ENCODE measurements at places on chromosomes 4 and X.

GRCh38 chr4:139560406-139561104 lies 4.5 kb upstream of the SETD7 start:
- no peak overlapping the region for H3K4me3 ChIP-seq
- H3K27ac ChIP-seq, result peak overlapping the region; percentile 15
- H3K4me1 ChIP-seq, result peaks cover 24% of the 10 kb centered on the region
- H3K36me3 ChIP-seq, result no peaks in the 10 kb centered on the region

GRCh38 chr4:33924239-33924638 lies 2320.1 kb downstream of the ARAP2 start:
- no peaks in the 10 kb centered on the region for H3K27me3 ChIP-seq
- H3K36me3 ChIP-seq, result no peaks in the 10 kb centered on the region
- no peaks in the 10 kb centered on the region for H3K4me1 ChIP-seq
- no peak overlapping the region for H3K27ac ChIP-seq

- no peaks in the 10 kb centered on the region for H3K27me3 ChIP-seq
- no peak overlapping the region for H3K4me3 ChIP-seq
- DNase-seq, result no peak
- H3K4me1 ChIP-seq, result no peaks in the 10 kb centered on the region
- H3K36me3 ChIP-seq, result no peaks in the 10 kb centered on the region
These were observed 436.0 kb downstream of the CENPC start for GRCh38 chr4:67109276-67109675.

DNA sequence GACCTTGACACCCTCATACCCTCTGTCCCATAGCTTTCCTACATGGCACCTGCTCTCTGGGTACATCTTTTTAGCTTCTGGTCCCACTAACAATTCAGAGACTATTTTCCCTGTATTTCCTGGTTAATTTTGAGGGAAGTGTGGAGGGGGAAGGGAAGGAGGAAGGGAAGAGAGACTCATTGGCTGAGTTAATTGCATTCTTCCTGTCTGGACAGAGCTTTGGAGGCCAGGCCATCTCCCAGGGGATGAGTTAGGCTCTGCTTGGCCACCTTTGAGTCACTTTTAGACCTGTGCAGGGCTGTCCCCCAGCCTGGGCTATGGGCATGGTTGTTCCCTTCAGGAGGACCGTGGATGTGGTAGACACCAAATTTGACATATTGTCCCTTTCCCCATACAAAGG lies 167.9 kb upstream of the PGRMC2 start:
- no peak for DNase-seq
- H3K27me3 ChIP-seq, result no peaks in the 10 kb centered on the region
- H3K27ac ChIP-seq, result no peak overlapping the region
- peaks cover 17% of the 10 kb centered on the region for H3K4me1 ChIP-seq

DNA sequence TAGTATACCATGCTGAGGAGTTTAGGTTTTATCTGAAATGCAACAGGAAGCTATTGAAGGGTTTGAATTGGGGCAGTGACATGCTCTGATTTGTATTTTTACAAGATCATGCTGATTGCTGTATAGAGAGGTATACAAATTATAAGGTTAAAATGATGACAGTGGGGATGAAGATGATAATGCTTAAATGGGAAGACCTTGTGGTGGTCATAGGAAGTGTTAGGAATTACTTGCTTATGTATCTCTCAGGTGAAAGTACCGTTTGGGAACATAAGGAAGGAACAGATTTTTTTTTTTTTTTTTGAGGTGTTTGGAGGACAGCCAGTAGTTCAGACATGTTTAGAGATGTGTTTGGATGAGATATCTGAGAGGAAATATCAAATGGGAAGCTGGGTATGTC lies 5.0 kb downstream of the BMP2K start:
- no peak for DNase-seq
- no peak overlapping the region for H3K27ac ChIP-seq
- H3K27me3 ChIP-seq, result no peaks in the 10 kb centered on the region
- no peak overlapping the region for H3K4me3 ChIP-seq

DNA sequence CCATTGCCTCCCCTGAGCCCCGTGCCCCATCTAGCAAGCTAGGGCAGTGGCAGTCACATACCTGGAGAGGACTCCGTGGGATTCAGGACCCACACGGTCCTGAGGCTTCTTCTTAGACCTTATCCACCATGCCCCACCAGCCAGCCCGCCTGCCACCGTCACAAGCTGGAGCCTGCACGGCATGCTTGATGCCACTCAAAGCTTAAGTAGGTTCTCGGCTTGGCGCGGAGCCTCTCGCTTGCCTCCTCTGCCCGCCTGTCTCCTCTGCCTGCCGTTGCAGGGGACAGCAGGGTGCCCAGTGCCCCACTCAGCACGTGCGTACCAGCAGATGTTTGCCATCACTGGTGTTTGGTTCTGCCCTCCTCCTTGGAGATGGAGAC lies 14.1 kb downstream of the PSAPL1 start:
- H3K27me3 ChIP-seq, result no peaks in the 10 kb centered on the region
- DNase-seq, result no peak
- H3K4me3 ChIP-seq, result no peak overlapping the region
- no peaks in the 10 kb centered on the region for H3K36me3 ChIP-seq
- no peak overlapping the region for H3K27ac ChIP-seq

DNA sequence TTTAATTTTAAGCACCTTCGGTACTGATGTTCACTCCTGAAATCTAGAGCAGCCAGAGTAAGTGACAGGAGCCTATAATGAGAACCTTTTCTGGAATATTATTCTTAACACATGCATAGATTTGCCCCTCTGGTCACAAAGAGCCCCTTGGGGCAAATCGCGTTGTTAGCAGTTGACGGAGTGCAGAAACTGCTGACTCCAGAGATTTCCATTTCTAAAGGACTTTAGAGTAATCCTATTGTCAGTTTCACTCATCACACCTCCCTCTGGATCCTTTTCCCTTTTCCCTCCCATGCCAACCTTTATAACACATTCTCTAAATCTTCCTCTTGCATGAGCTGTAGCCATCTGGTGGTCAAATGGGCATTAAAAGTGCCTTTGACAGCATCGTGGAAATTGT lies 264.9 kb upstream of the PRPS2 start:
- H3K4me3 ChIP-seq, result no peak overlapping the region
- DNase-seq, result no peak
- H3K27ac ChIP-seq, result no peak overlapping the region
- H3K36me3 ChIP-seq, result no peaks in the 10 kb centered on the region
- no peaks in the 10 kb centered on the region for H3K27me3 ChIP-seq

DNA sequence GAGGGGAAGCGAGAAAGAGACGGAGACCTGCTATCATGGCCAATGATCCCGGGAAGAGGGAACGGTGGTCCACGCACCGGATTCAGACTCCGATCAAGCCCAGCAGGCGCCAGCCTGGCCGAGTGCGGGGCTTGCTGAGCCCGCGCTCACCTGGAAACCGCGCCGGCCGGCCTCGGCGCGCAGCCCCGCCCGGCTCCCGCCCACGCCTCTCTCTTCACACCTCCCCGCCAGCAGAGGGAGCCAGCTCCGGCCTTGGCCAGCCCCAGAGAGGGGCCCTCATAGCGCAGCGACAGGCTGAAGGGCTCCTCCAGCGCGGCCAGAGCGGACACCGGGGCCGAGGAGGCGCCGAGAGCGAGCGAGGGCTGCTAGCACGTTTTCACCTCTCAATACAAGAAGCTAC lies 36.8 kb upstream of the SPANXN2 start:
- H3K27me3 ChIP-seq, result no peaks in the 10 kb centered on the region
- no peak overlapping the region for H3K27ac ChIP-seq
- no peak for DNase-seq
- no peaks in the 10 kb centered on the region for H3K36me3 ChIP-seq

- no peak for DNase-seq
- no peaks in the 10 kb centered on the region for H3K36me3 ChIP-seq
- H3K4me3 ChIP-seq, result no peak overlapping the region
These were observed 1367.3 kb upstream of the IGFBP7 start for GRCh38 chr4:58477513-58477912.

DNA sequence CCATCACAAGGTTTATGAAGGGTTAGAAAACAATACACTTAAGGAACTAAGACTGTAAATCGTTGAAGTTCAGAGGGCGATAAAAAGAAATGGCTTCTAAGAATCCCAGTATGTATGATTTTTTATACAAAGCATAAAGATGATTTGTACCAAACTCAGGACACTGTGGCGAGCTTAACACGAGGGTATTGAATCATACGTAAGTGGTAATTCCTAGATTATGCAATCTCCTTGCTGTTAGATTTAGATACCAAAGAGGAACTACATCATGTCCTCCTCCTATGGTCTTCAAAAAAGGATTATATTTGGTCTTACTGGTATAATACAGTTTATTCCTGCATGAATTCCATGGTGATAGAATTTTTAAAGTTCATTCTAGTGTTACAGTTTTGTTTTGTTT lies 23.9 kb downstream of the NFKB1 start:
- H3K36me3 ChIP-seq, result peaks cover 8% of the 10 kb centered on the region
- no peak overlapping the region for H3K27ac ChIP-seq
- H3K27me3 ChIP-seq, result no peaks in the 10 kb centered on the region
- no peak for DNase-seq

DNA sequence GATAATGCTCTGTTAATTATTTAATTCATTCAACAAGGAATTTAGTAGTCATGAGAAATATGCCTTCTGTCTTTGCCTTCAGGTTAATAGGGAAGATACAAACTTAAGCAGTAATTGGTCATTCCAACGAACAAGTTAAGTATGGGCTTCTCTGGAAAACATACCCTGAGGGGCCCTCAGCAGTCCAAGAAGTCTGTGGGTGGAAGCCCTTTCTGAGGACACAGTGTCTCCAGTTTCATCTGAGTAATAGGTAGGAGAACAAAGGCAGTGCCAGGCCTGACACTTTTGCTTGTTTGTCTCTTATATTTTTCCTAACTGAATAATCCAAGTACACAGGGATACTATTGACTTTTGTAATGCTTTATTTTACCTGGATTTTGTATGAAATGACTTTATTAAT lies 262.5 kb downstream of the FBXW7 start:
- no peaks in the 10 kb centered on the region for H3K36me3 ChIP-seq
- no peaks in the 10 kb centered on the region for H3K4me1 ChIP-seq
- no peak overlapping the region for H3K27ac ChIP-seq
- H3K27me3 ChIP-seq, result no peaks in the 10 kb centered on the region

DNA sequence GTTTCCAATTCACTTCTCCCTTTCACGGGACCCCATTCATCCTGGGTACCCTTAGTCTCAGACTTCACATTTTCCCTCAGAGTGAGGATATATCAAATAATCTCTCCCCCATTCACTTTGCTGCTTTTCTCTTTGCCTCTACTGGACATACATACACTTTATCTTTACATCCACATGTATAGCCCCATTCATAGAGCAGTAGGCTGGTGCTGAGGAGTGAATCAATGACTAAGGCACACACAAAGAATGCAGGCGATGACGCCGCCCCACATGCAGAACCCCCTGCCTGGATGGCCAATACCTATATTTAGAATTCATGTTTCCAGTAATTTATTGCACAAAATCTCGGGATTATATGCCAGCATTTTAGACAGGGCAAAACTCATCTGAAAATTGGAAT lies 554.3 kb upstream of the TENM3 start:
- no peaks in the 10 kb centered on the region for H3K27me3 ChIP-seq
- no peak for DNase-seq
- H3K4me3 ChIP-seq, result no peak overlapping the region

DNA sequence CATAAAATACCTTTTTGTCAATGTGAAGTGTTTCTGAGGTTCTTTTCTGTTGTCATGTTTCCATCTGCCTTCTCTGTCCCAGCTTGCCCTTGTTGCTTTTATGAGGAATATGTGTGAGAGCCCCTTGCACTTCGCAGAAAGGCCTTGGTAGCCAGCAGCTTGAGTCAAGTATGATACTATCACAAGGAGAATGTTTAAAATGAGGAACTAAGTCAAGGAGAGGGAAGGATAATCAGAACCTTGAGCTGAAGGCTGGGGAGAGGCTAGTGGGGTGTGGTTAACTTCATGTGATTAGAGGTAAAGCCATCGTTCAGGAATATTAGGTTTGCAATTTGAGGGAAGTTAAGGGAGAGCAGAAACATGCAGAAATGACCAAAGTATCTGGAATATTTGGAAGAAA lies 12.7 kb downstream of the PGK1 start:
- H3K36me3 ChIP-seq, result no peaks in the 10 kb centered on the region
- H3K4me1 ChIP-seq, result no peaks in the 10 kb centered on the region
- H3K27me3 ChIP-seq, result no peaks in the 10 kb centered on the region
- H3K27ac ChIP-seq, result no peak overlapping the region
- no peak for DNase-seq
- H3K4me3 ChIP-seq, result no peak overlapping the region

- H3K27me3 ChIP-seq, result no peaks in the 10 kb centered on the region
- no peaks in the 10 kb centered on the region for H3K36me3 ChIP-seq
- no peak for DNase-seq
- peaks cover 12% of the 10 kb centered on the region for H3K4me1 ChIP-seq
- no peak overlapping the region for H3K4me3 ChIP-seq
- no peak overlapping the region for H3K27ac ChIP-seq
These were observed 70.7 kb downstream of the REELD1 start for GRCh38 chr4:146285037-146285436.

DNA sequence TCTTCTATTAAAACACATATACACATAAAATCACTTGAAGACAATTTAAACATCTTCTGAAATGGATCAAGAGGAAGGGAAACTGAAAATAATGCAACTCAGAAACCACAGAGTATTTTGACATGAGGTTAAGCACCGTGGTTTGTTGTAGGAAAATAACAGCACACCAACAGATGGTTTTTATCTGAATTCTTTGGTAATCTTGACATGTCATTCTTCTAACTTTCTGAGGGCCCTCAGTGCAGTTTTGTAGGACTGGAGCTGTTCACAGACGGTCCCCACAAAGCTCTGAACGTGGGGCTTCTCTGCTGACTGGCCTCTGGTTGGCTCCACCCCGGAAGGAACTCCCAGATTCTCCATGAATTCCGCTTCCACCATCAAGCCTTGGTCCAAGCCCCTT lies 16.0 kb upstream of the TLR8 start:
- H3K27ac ChIP-seq, result no peak overlapping the region
- H3K4me1 ChIP-seq, result no peaks in the 10 kb centered on the region
- no peak for DNase-seq
- H3K4me3 ChIP-seq, result no peak overlapping the region
- no peaks in the 10 kb centered on the region for H3K27me3 ChIP-seq

- no peaks in the 10 kb centered on the region for H3K4me1 ChIP-seq
- DNase-seq, result no peak
- no peaks in the 10 kb centered on the region for H3K27me3 ChIP-seq
- no peak overlapping the region for H3K27ac ChIP-seq
- no peak overlapping the region for H3K4me3 ChIP-seq
These were observed 11.9 kb downstream of the TMPRSS11D start for GRCh38 chr4:67871867-67872266.

- no peak overlapping the region for H3K27ac ChIP-seq
- H3K36me3 ChIP-seq, result peaks cover 13% of the 10 kb centered on the region
- H3K4me3 ChIP-seq, result no peak overlapping the region
- no peaks in the 10 kb centered on the region for H3K27me3 ChIP-seq
- H3K4me1 ChIP-seq, result no peaks in the 10 kb centered on the region
These were observed 50.4 kb downstream of the ALG13 start for GRCh38 chrX:111731351-111731750.

- DNase-seq, result no peak
- no peaks in the 10 kb centered on the region for H3K36me3 ChIP-seq
- no peak overlapping the region for H3K4me3 ChIP-seq
These were observed 413.8 kb downstream of the FAT4 start for GRCh38 chr4:125728568-125728967.

DNA sequence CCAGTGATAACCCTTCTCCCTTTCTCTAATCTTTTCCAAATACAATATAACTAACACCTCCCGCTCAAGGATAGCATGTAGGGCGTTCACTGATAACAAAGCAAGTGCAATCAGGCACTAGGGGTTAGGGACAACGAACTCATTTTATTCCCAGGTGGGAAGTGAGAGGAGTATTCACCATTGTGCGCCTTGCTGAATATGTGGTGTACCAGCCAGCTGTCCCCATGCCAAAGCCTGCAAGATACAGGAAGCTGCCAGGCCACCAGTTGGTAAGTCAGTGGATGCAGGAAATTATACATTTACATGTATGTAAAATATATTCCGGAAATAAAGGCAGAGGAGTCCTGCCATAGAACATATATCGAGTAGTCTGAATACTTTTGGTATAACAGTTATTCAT lies 6.3 kb upstream of the HPRT1 start:
- H3K36me3 ChIP-seq, result no peaks in the 10 kb centered on the region
- DNase-seq, result no peak
- no peak overlapping the region for H3K4me3 ChIP-seq
- no peaks in the 10 kb centered on the region for H3K4me1 ChIP-seq
- no peak overlapping the region for H3K27ac ChIP-seq
